Tibial nerve (tissue), 4 donors: ENCODE measurements at places on chromosomes 12 and 14.

GRCh38 chr12:61138415-61138759, 1121.8 kb upstream of the USP15 start:
- DNase-seq: no peak

GRCh38 chr12:15856097-15856982, 25.8 kb upstream of the STRAP start:
- DNase-seq: no peak

GRCh38 chr14:75279153-75279762, 630 bp downstream of the FOS start:
- DNase-seq: peak; percentile 68

DNA sequence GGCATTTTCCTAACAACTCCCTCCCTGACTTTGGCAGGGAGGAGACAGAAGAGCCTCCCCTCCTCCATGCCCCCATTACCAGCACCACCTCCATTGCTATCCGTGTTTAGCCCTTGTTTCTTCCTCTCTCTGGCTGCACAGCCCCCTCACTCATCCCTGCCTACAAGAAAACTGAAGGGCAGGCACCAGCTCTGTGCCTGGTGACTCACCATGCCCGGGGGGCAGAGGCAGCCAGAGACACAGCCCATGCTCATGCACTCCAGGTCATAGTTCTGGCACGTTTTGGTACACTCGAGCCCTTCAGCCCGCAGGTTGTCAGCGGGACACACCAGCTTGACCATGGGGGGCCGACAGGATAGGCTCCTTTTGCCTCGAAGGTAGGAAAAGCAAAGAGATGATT, 80.4 kb downstream of the VWF start:
- DNase-seq: no peak

DNA sequence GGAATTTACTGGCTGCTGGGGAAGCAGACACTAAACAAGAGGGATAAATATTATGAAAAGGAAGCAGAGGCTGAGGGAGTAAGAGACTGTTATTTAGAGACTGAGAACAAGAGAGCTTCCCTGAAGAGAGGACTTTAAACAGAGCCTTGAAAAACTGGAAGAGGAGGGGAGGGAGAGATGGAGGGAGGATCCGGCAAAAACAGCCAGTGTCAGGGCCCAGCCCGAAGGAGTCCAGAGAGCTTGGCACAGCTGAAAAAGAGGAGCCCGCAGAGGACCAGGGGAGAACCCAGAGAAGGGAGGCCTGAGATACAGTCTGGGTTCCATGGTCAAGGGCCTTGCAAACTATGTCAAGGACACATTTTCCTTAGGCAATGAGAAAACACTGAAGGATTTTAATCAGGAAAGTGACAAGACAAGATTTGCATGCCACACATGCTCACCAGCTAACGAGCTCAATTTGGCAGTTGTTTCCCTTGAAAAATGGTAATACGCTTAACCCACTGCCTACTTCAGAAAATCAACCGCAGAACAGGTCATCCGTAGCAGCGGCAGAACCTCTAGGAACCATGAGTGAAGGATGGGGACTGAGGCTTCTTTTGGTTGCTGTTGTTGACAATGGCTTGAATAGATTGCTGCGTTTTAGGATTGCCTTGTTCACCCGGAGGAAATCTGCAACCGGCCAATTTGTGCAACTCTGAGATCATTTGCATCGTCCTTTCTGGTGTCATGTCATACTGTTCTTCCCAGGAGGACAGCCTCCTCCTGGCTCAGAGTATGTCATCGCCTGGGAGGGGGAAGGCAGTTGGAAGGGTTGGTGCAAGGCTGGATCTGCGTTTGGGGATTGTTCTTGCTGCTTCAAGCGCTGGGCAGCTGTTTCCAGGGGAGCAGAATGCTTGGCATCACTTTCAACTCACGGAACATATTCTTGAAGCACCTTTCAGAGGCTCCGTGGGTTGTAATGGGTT, 108.2 kb downstream of the PRMT8 start:
- DNase-seq: no peak

GRCh38 chr12:34290381-34290995, 268.2 kb downstream of the ALG10 start:
- no peak for DNase-seq

GRCh38 chr14:53551862-53552261, 398.7 kb upstream of the DDHD1 start:
- DNase-seq: no peak

DNA sequence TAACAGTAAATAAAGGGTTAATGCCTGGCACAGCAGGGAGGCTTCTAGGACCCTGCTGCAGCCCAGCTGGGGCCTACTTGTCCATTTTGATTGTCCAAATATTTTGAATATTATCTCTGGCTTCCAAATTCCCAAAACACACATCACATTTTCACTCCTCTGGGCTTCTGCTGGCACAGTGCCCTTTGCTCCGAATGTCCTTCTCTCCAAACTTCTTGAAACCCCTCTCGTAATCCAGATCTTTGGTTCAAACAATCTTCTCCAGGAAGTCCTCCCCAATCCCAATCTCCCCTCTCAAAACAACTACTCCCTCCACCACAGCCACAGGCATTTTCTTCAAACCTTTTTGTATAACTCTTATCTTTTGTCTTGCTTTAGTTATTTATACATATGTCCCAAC, 225.6 kb downstream of the PPM1H start:
- no peak for DNase-seq

DNA sequence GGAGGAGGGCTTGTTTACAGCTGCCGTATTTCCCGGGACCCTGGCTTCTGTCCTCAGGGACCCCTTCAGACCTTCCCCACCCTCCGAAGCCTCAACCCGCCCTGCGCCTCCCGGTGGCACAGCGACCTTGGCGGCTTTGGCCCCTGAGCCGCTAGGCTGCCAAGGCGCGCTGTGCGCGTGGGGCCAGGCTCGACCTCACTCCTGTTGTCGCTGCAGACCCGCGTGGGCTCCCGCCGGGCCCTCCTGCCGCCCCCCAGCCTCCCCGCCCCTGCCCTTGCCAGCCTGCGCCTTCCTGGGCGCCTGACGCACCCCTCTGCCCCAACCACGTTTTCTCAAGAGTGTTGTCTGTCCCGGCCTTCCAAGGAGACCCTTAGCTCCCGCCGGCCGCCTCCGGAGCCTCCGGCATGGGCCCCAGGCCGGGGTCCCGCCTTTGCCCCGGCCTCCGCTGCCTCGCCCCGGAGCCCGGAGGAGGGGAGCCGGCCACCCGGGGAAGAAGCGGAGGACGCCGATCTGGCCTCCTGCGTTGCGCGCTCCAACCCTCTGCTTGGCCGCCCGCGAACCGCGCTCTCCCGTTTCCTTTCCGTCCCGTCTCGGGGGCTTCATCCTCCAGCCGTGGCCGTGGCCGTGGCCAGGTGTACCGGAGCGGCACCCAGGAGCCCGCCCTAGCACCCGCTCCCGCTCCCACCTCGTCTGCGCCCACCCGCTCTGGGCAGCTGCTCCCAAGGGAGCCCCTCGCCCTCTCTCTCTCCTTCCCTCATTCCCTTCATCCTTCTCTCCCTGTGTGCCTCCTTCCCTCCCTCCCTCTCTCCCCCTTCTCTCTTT, 19.9 kb downstream of the PPP2R5C start:
- DNase-seq: no peak

DNA sequence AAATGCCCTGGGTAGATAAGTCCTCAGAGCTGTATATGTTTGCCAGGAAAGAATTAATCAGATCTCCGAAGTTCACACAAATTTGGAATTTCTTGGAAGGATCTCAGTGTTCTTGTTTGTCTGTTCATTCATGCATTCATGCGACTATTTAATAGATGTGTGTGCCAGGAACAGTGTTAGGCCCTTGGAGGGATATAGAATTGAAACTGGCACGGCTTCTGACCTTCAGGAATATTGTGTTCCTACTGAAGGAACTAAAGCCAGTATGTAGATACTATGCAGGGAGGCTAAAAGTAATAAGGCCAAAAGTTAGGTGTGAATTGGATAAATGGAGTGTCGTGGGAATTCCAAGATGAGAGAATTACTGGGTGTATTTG, 166.0 kb upstream of the NOS1 start:
- DNase-seq: no peak

- no peak for DNase-seq
Measured at GRCh38 chr12:104571328-104571727, 114.6 kb downstream of the CHST11 start.

DNA sequence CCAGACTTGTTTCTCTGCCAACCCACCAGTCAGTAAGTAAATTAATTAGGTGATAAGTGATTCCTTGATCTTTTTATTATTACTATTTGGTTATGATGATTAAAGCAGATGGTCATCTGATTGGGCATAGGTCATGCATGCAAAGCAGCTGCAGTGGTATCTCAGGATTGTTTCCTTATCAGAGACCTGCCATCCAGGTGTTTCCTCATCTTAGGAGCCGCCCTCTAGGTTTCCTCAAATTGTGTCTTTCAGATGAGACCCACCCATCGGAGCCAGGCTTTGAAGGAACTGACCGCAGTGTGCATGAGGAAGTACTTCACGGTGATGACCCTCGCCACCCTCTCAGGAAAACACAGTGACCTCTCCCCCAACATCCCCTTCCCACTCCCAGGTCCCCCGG, 63.3 kb downstream of the ZFP36L1 start:
- no peak for DNase-seq

GRCh38 chr14:64871344-64871743, 8.4 kb downstream of the SPTB start:
- no peak for DNase-seq

DNA sequence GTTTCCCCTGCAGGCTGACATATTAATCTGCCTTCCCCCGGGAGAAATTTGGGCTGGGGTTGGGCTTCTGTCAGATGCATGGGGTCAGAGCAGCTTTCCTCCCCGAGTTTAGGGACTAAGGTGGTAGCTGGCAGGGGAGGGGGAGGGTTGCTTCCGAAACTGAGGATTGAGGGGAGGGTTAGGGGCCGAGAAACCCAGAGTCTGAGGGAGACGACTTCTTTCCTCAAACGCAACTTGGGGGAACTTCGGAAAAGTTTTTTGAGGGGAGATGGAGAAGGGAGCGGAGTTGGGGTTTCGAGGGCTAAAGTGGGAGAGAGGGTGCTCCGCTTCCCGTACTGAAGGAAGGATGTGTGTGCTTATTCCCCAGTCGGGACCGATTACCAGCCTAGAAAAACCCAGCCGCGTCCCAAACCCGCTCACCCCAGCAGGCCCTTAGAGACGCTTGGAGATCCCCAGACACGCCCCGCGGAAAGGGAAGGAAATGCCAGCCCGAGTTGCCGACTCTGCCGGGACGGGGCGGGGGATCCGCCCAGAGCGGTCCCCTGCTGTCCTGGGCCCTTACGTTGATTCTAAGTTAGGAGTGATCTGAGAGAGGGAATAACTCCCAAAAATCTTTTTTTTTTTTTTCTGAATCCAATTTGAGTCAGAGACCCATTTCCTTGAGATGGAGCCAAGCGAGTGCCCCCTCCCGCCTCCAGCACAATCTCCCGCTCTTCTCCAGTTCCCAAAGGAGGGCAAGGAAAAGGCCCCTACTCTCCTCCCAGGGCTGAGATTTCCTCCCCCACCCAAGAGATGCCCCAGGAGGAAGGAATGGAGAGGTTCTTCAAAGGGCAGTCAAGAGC, 61.9 kb downstream of the SMUG1 start:
- DNase-seq: peak; percentile 73

DNA sequence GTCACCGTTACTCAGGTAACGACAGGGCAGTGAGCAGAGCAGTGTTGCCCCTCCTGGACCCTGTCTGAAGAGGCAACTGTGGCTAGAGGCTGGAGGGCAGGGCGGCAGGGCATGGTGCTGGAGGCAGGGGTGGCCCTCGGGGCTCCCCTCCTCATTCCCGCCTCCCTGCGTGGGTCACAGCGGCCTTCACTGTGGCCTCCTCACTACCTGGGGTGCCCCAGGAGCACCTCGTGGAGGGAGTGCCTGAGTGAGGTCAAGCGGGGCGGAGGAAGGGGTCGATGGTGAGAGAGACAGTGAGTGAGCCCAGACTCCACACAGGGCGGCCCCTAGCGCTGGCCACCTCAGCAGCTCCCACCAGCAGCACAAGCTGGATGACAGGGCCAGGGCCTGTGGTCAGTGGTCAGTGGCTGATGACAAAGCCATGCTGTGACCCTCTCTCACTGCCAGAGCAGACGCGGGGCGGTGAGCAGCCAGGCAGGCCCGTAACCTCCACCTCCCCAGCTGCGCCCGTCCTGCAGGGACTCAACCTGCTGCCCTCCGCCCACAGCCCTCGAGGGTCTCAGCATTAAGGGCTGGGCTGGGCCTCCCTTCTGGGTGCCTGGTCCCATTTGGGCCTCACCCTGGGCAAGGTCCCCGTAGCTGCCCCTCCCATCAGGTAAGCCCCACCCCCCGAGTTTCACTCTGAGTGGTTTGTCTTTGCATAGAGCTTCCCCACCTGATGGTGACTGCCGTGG, 17.8 kb downstream of the GPR132 start:
- DNase-seq: no peak

DNA sequence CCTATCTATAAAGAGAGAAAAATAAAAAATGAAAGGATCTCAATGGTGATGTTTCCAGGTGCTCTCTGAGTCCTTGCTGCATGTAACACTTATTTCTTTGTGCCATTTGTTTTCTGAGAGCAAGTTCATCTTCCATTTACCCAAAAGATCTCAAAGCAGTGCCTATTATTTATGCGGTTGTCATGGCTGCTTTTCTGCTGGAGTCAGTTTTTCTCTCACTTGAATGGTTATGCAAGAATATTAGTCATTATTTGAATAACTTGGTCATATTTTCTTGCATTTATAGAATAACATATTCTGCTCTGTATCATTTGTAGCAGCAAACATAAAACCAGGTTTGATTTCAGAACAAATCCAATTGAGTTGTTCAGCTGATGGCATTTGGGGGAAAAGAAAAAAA, 141.8 kb upstream of the G2E3 start:
- DNase-seq: no peak

DNA sequence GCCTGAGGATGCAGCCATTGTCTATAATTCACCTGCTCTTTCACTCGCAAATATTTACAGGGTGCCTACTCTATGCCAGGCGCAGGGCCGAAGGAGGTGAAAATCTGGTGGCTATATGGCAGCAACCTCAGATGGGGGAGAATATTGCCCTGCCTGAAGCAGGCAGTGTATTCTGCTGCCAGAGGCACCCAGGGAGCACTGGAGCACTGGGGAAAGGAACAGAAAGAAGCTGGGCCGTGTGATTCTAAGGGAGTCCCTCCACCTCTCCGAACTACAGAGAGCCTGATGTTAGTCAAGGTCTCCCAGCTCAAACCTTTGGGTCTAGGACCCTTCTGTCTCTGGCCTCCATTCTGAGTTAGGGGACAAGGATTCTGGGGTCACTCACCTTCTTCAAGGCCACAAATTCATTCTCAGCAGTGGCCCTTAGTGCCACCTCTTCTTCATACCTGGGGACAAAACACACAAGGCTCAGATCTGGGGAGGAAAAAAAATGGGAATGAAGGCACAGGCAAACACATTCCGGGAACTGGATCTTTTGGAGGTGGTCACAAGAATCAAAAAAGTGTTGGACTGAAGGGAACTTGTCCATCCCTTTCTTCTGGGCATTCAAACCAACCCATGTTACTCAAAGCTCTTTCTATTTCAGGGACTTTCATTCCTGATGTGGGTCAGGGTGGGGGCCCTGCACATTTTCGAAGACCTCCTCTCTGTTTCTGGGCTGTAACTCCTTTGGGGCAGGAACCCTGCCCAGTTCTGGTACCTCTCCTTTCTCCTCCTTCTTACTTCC, 19.3 kb upstream of the KRT86 start:
- DNase-seq: no peak
